ENCODE measurements at places on chromosomes 12 and 14.
A peak's percentile ranks its signal among the peaks of the same experiment; 100 is the strongest.

- no peak for DNase-seq
Measured at GRCh38 chr12:32536000-32536345, 136.6 kb downstream of the FGD4 start.

GRCh38 chr14:59564366-59564765, 12.2 kb downstream of the CCDC175 start:
- no peak for DNase-seq

- no peak for DNase-seq
Measured at GRCh38 chr12:95940514-95940913, 1.9 kb downstream of the CCDC38 start.

DNA sequence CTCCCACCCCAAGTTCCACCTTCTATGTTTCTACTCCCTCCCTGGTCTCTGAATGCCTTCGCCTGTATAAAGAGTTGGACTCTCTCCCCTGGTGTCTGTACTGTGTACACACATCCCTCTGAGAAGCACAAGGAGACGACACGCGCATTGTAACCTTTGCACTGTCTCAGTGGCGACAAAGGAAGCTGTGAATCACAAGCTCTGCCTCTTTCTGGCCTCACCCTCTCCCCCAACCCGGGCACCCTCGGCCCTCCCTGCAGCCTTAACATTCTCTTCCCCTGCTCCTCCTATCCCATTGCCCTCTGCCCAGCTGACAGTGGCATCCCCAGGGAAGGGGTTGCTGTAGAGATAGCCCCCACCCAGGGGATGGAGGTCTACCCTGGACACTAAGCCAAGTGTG, 2.5 kb upstream of the SMARCD1 start:
- no peak for DNase-seq

DNA sequence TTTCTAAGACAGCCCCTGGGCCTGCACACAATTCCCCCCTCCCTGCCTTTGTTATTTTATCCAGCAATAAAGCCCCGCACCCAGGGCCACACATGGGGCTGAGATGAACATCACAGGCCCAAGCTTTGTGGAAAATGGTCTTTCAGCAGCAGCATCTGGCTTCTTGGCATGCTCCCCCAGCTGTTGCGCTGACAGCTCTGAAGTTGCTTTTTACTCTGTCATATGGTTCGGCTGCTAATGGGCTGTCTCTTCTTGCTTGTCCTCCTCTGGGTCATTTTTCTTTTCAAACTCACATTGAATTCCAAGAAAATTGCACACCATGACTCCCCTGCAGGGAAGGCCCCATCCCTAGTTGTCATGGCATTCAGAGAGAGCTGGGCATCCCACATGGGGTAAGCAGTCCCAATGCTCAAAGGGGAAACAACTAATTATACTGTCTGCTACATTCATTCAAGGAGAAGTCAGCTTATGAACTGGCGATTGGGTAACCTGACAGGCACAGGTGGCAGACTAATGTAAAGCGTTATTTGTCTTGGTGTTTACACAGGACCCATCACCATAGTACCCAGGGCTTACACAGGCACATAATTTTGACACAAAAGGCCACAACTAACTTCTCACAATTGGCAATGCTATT, 74.0 kb upstream of the CDKN3 start:
- no peak for DNase-seq

GRCh38 chr14:22218728-22219127, 370.3 kb downstream of the DAD1 start:
- no peak for DNase-seq

GRCh38 chr12:97324471-97324870, 138.1 kb upstream of the RMST start:
- DNase-seq: no peak

- peak; percentile 40 for DNase-seq
Measured at GRCh38 chr12:55940065-55940732, 9.2 kb downstream of the DGKA start.

DNA sequence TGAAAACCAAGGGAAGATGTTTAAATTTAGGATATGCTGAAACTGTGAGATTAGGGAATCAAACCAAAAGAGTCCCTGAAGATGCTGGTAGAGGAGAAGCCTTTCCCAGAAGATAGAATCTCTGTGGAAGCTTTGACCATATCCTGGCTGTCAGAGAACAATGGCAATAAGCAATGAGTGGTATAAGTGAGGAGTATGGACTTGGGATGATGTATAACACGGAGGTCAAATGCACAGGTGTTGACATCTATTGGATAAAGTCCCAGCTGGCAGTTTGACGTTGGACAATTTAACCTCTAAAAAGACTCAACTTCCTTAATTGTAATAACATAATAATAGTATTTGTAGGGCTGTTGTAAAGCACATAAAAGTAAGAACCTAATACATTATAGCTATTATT, 30.1 kb upstream of the CLEC14A start:
- no peak for DNase-seq

DNA sequence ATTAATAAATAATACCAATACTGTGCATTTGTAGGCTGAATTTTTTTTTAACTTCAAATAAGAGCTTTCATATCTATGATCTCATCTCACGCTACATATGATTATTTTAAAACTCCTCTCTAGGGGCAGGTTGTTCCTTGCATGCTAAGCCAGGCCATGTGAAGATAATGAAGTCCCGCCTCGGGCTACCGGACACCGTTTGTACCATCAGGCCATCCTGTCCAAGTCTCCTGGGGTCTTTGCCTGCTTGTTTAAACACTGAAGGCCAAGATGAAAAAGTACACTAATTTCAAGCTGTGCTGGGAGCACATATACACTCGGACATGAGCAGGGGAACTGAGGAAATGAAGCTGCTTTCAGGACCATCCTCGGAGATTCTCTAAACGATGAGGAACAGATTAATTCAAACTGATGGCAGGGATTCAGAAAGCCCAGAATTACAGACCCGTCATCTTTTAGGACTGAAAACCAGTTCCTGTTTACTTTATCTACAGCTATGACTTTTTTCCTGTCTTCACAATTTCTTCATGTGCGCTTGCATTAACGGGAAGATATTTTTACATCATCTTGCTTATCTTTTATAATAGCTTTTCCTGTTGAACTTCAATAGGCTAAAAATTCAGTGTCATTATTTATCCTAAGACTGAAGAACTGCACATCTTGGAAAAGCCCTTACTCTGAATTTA, 6.3 kb upstream of the ABHD12B start:
- no peak for DNase-seq

GRCh38 chr14:60622210-60622916, 26.9 kb downstream of the SIX1 start:
- no peak for DNase-seq

DNA sequence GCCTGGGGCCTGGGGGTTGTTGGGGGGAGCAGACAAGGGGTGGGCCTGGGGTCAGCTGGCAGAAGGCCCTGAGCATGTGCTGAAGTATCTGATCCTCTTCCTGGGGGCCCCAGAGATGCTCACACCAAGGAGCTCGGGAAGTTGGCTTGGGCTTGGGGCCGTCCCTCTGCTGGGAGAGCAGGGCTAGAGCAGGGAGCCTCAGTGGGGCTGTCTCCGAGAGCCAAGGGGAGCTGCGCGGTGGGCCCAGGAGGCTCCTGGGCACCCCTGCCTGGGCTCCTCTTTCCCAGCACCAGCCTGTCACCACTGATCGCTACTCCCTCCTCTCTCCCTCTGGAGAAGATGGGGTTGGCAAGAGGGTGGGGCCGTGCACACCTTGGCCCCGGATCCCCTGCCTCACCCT, 28.3 kb downstream of the BEGAIN start:
- no peak for DNase-seq

GRCh38 chr12:19177754-19178153, 48.2 kb downstream of the PLEKHA5 start:
- DNase-seq: no peak

GRCh38 chr12:104991565-104992128, 5.5 kb downstream of the NOPCHAP1 start:
- no peak for DNase-seq

GRCh38 chr14:22291406-22291805, 297.6 kb downstream of the DAD1 start:
- DNase-seq: no peak

GRCh38 chr12:131044760-131045381, 91.2 kb downstream of the ADGRD1 start:
- DNase-seq: no peak

- no peak for DNase-seq
Measured at GRCh38 chr12:75724307-75724927, 213.0 kb upstream of the KRR1 start.

- no peak for DNase-seq
Measured at GRCh38 chr14:100022772-100023451, 42.3 kb upstream of the EVL start.

- DNase-seq: no peak
Measured at GRCh38 chr12:23950210-23950774, 822 bp upstream of the SOX5 start.

GRCh38 chr12:96473394-96474093, 15.8 kb upstream of the CFAP54 start:
- DNase-seq: no peak

- DNase-seq: no peak
Measured at GRCh38 chr14:104302794-104303405, 164.5 kb downstream of the KIF26A start.

DNA sequence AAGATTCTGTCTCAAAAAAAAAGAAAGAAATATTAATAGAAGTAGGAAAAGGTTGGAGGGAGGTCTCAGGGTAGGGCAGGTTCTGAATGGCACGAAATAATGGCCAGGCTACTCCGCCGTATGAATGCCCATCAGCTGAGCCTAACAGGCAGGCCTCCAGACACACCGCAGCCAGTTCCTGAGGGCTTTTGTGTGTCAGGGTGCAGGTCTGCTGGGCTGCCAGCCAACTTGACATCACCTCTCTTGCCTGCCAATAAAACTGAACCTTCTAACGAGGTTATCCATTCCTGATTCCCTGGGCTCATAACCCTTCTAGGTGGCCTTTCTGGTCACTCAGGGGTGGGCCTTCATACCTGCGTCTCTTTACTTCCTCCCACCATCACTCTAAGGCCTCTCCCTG, 3.0 kb downstream of the IFI27 start:
- peak; percentile 20 for DNase-seq

DNA sequence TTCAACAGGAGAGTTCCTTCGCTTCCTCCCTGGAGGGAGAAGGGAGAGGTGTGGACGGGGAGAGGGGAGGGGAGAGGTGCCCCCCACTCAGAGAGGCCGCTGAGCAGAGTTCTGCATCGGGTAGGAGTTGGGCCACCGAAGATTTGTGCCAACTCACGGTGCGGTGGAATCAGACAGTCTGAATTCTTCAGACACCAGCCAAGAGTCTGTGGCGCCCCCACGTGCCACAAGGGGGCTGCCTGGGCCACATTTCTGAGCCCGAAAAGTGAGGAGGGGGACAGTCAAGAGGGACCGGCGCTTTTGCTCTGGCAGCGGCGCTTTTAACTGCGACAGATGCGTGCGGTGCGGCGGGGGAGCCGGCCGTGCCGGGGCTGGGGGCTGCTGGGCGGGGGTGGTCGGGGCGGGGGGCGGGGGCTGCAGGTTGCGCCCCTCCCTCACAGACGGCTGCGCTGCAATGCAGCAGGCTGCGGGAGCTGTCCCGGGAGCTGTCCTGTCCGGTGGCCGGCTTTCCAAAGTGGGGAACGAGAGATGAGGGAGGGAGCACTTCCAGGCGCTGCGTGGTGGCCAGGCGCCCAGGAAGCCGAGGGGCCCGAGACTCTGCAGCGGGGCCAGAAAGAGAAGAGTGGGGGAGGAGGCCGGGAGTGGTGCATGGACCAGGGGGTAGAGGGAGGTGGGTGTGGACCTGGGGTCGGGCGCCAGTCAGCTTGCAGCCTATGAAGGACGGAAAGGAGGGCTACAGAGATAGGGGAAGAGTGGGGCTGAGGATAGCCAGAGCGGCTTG, 975 bp upstream of the RTL1 start:
- DNase-seq: no peak

- DNase-seq: no peak
Measured at GRCh38 chr12:89194683-89195082, 157.6 kb downstream of the DUSP6 start.

- DNase-seq: no peak
Measured at GRCh38 chr14:104927901-104928300, 3.2 kb downstream of the PLD4 start.

- no peak for DNase-seq
Measured at GRCh38 chr12:58455136-58455535, 465.2 kb downstream of the LRIG3 start.

DNA sequence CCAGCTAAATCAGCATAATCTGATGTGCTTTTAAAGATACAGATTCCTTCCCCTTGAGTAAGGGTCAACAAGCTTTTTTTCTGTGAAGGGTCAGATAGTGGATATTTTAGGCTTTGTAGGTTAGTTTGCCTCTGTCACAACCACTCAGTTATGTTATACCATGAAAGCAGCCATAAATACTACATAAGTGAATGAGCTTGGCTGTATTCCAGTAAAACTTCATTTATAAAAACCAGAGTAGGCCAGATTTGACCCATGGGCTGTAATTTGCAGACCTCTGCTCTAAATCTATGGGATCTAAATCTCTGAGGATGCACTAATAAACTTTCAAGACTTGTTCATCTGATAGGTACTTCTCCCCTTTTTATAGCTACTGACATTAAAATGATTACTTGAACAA, 47.7 kb downstream of the LEMD3 start:
- DNase-seq: peak; percentile 23

DNA sequence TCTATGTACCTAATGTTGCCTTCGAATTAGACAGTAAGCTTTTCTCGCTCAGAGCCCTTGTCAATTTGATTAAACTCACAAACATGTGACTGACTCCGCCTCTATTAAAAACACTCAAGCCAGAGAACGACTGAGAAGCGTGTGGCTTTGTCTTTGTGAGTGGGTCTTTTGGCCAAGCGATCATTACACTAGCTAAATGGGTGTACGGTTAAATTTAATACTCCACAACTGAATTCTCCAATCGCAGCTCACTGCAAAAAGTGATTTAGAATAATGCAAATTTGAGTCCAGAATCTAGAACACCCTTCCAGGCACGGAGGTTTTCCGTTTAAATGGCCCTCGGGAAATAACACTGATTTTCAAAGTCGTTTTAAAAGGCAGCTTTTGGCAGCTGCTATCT, 253.7 kb downstream of the EFCAB11 start:
- DNase-seq: no peak

DNA sequence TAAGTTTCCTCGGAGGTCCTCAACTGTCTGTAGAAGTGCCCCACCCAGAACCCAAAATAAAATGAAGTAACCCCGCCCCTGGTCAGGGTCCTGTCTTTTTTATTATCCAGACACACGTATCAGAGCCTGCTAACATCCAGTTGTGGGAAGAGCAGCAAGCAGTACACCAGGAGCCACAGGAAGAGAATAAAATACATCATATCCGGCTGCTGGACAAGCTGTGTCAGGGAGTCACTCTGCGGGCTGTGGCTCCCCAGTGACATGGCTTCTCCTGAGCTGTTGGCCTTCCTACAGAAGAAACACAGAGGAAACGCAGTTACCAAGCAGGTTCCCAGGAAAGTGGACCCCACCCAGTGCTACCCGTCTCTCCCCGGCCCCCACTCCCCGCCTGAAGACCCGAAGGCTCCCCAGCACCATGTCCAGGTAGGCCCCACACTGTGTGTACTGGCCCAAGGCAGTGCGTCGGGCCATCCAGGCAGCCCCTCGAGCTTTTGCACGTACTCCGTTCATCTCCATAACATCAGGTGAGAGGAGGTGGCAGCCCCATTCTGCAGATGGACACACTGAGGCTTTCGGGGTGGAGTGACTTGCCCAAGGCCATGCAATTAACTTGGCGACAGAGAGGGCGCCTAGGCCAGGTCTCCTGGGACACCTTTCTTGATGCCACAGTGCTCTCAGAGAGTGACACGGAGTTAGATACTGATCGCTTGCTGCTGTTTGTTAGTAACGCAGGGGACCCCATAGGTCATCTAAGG, 34.3 kb upstream of the DICER1 start:
- DNase-seq: no peak

All from NCI-H1105 (cell line).